ENCODE measurements at places on chromosomes 6 and 20. TPM values are rescaled to one million over a fixed set of nuclear protein-coding genes. Genes with fewer than 3 reads are reported as not detected.

- no peaks in the 10 kb centered on the region for H3K27me3 ChIP-seq
- H3K4me1 ChIP-seq: no peaks in the 10 kb centered on the region
- DNase-seq: no peak
- H3K4me3 ChIP-seq: no peak overlapping the region
- no peak overlapping the region for H3K27ac ChIP-seq
Measured at GRCh38 chr6:161682982-161683381, 409.1 kb upstream of the AGPAT4 start.

GRCh38 chr6:12826584-12826983 is 110.0 kb downstream of the PHACTR1 start:
- no peak overlapping the region for H3K4me3 ChIP-seq
- no peaks in the 10 kb centered on the region for H3K4me1 ChIP-seq
- H3K27ac ChIP-seq: no peak overlapping the region
- H3K27me3 ChIP-seq: no peaks in the 10 kb centered on the region
- no peaks in the 10 kb centered on the region for H3K36me3 ChIP-seq

- H3K4me3 ChIP-seq: no peak overlapping the region
- H3K36me3 ChIP-seq: no peaks in the 10 kb centered on the region
- DNase-seq: no peak
- H3K27ac ChIP-seq: no peak overlapping the region
- no peaks in the 10 kb centered on the region for H3K27me3 ChIP-seq
- H3K4me1 ChIP-seq: no peaks in the 10 kb centered on the region
Measured at GRCh38 chr6:121504227-121504626, 68.8 kb downstream of the GJA1 start.

DNA sequence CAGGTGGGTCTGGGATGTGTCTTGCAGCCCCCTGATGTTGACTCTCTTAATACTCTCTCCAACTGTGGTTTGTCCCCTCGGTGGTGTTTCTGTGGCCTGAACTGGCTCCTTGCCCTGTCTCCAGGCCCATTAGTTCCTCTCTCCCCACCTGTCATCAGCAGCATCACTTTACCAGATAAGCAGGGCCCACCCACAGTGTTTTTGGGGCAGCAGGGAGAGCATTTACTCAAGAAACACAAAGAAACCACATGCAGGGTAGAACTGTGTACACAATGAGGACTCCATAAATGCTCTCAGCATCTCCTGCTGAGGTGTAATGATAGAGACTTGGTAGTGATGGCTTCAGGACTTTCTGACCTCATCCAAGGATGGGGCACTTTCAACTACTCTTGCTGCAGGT is 20.2 kb upstream of the MRPS18A start:
- no peaks in the 10 kb centered on the region for H3K4me1 ChIP-seq
- H3K27ac ChIP-seq: no peak overlapping the region
- no peak for DNase-seq
- H3K36me3 ChIP-seq: no peaks in the 10 kb centered on the region
- H3K27me3 ChIP-seq: no peaks in the 10 kb centered on the region

DNA sequence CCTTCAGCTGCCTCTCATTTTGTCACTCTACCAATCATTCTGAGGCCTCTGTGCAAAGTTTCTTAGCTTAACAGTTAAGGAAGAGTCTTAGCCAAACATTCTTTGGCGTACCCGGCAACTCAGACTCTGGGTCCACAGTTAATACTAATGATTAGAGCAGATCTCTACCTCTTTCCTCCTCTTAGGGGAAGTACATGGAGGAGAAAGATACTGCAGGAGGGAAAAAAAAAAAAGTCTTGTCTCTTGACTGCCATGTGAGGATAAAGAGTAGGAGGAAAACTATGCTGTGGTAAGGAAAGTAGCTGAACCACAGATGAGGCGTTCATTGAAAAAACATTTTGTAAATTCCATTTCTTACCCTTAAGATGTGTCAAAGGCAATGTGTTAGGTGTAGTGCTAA is 44.0 kb upstream of the MARCKS start:
- H3K27me3 ChIP-seq: no peaks in the 10 kb centered on the region
- H3K36me3 ChIP-seq: no peaks in the 10 kb centered on the region
- H3K4me3 ChIP-seq: no peak overlapping the region
- H3K27ac ChIP-seq: no peak overlapping the region
- no peaks in the 10 kb centered on the region for H3K4me1 ChIP-seq

- H3K4me3 ChIP-seq: no peak overlapping the region
- H3K27me3 ChIP-seq: no peaks in the 10 kb centered on the region
- no peaks in the 10 kb centered on the region for H3K36me3 ChIP-seq
- no peaks in the 10 kb centered on the region for H3K4me1 ChIP-seq
- no peak overlapping the region for H3K27ac ChIP-seq
Measured at GRCh38 chr20:38840053-38840893, 34.8 kb downstream of the PPP1R16B start.

DNA sequence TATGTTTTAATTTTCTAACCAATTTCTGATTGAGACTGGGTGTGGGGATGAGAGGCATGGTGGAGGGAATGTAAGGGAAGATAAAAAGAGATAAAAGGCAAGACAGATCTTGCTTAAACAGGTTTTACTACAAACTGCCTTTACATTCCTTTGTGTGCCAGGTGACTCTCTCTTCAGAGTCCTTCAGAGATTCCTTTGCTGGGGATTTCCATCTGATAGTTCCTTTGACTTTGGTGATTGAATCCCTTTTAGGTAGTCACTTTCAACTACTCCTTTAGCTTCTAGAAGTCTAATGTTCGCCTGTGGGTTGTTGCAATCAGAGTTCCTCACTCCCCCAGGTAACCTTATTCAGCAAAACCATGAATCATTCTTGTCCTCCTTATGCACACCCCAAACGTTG is 283.3 kb upstream of the MANEA start:
- no peaks in the 10 kb centered on the region for H3K4me1 ChIP-seq
- no peaks in the 10 kb centered on the region for H3K27me3 ChIP-seq
- no peak overlapping the region for H3K27ac ChIP-seq
- H3K4me3 ChIP-seq: no peak overlapping the region

DNA sequence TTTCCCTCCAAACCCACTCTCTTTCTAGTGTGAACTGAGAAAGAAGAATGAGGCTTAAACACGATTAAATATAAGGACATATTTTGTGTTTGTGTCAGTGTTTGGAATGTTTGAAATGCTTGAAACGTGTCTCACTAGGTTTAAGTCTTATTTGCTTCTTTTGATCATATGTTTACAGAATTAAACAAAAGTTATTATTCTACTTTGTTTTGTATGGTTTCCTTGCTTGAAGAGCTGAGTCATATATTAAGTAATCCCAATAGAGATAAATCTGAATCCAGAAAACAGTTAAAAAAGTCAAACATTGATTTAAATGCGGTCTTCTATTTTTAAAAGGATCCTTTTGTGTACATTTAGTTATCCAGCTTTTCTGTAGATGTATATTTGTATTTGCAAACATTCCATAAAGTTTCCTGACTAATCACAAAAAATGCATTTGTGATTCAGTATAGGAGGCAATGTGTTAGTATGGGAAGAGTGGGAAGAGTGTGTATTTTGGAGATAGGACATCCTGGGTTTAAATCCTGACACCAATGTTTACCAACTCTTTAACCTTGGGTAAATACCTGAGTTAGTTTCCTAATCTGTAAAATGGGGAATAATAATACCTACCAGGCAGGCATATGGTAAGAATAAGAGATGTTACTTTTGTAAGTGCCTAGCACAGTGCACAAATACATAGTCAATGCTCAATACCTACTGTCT is 72.9 kb downstream of the TSBP1 start:
- no peak overlapping the region for H3K27ac ChIP-seq
- no peak for DNase-seq
- no peaks in the 10 kb centered on the region for H3K36me3 ChIP-seq
- no peaks in the 10 kb centered on the region for H3K4me1 ChIP-seq
- peaks cover 11% of the 10 kb centered on the region for H3K27me3 ChIP-seq
- H3K4me3 ChIP-seq: no peak overlapping the region

- H3K36me3 ChIP-seq: no peaks in the 10 kb centered on the region
- H3K4me3 ChIP-seq: no peak overlapping the region
- no peak for DNase-seq
- no peaks in the 10 kb centered on the region for H3K27me3 ChIP-seq
- H3K27ac ChIP-seq: no peak overlapping the region
Measured at GRCh38 chr6:147211349-147211748, 7.1 kb downstream of the STXBP5 start.

GRCh38 chr6:40568062-40568708 is 19.0 kb downstream of the LRFN2 start:
- DNase-seq: no peak
- H3K36me3 ChIP-seq: no peaks in the 10 kb centered on the region
- H3K4me3 ChIP-seq: no peak overlapping the region
- no peaks in the 10 kb centered on the region for H3K27me3 ChIP-seq

The GSTA3 gene
- total RNA-seq: not detected

DNA sequence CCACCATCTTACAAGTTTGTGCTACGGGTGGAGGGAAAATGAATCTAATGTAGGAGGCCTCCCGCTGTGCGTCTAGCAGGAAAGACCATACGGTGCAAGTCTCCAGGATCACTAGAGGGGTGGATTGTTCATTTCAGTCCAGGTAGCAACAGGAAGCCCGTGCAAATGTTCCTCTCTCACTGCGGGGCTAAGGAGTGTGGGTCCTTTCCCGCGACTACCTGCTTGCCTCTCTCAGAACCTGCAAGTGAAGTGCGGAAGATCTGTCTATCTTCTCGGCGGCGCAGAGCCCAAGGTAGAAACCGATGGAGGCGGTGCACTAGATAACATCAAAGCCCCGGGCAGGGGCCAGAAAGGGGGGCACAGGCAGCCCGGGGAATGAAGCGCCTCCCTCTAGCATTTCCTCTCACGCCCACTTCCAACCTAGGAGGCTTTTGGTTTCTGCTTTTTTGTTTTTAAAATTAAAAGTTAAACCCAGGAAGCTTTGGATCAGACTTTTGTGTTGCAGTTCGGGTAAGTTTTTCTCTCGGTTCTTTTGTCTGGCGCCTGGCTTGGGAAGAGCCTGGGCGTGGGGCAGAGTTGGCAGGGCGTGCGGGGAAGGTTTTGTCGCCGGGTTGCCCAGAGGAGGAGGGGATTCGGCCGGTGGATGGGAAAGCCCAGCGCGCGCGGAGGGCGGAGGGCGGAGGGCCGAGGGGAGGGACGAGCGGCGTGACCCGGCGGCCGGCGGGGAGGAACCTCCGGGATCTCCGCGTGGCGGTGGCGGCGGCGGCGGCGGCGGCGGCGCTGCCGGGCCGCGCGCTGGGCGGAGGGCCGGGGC is 3.5 kb upstream of the HIVEP1 start:
- peak overlapping the region; percentile 94 for H3K27ac ChIP-seq
- no peaks in the 10 kb centered on the region for H3K27me3 ChIP-seq
- H3K36me3 ChIP-seq: no peaks in the 10 kb centered on the region

GRCh38 chr6:164345806-164346496 is 931.4 kb downstream of the QKI start:
- no peaks in the 10 kb centered on the region for H3K27me3 ChIP-seq
- H3K36me3 ChIP-seq: no peaks in the 10 kb centered on the region
- no peak overlapping the region for H3K27ac ChIP-seq
- H3K4me1 ChIP-seq: no peaks in the 10 kb centered on the region

The SCUBE3 gene
- 0.06 TPM for total RNA-seq

The ZSCAN31 gene
- total RNA-seq: 3.7 TPM

The SLC17A2 gene
- total RNA-seq: 28.8 TPM

- no peak overlapping the region for H3K27ac ChIP-seq
- no peaks in the 10 kb centered on the region for H3K36me3 ChIP-seq
- no peak for DNase-seq
- no peaks in the 10 kb centered on the region for H3K4me1 ChIP-seq
Measured at GRCh38 chr6:137237413-137238170, 18.4 kb upstream of the IFNGR1 start.

GRCh38 chr6:133995296-133995695 is 42.3 kb downstream of the TBPL1 start:
- no peak overlapping the region for H3K27ac ChIP-seq
- no peaks in the 10 kb centered on the region for H3K36me3 ChIP-seq
- peaks cover 29% of the 10 kb centered on the region for H3K4me1 ChIP-seq
- no peak for DNase-seq
- no peaks in the 10 kb centered on the region for H3K27me3 ChIP-seq
- H3K4me3 ChIP-seq: no peak overlapping the region

GRCh38 chr6:1335367-1336037 is 23.6 kb downstream of the FOXQ1 start:
- no peaks in the 10 kb centered on the region for H3K27me3 ChIP-seq
- peak overlapping the region; percentile 76 for H3K27ac ChIP-seq
- no peaks in the 10 kb centered on the region for H3K4me1 ChIP-seq
- H3K4me3 ChIP-seq: no peak overlapping the region
- H3K36me3 ChIP-seq: no peaks in the 10 kb centered on the region
- peak; percentile 71 for DNase-seq

All from right lobe of liver (tissue), 6 donors.